CD4-positive, alpha-beta T cell (primary cell): ENCODE measurements at places on chromosomes 4 and X. TPM values are rescaled to one million over a fixed set of nuclear protein-coding genes. Genes with fewer than 3 reads are reported as not detected.

LNX1 gene
- not detected for total RNA-seq

DGKK gene
- total RNA-seq, result not detected

USP17L10 gene
- not detected for total RNA-seq

GAB3 gene
- total RNA-seq, result 3.4 TPM

SMR3A gene
- total RNA-seq, result not detected

NMU gene
- total RNA-seq, result not detected

DNA sequence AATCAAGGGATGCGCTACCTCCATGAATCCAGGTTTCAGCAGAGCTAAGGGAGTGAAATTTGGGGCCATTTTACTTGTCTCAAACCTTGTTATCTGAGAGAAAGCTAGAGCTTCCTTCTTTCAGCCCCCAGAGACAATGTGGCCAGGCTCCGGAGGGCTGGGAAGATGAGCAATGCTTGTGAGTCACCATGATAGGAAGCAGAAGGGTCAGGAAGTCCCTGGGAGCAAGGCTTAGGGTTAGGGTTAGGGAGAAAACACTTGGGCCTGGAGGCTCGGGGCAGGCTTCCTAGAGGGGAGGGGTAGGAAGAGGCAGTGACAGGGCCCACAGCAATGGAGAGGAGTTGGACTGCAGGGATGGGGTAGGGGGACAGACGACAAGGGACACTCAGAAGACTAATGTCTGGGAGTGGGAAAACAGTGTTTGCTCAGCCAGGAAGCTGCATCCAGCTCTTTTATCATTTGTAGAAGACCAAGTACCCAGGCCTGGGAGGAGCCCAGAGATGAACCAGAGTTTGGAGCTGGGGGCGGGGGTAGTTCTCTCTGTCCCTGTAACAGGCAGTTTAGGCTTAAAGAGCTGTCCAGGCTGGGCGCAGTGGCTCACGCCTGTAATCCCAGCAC, 16.4 kb upstream of the PORCN start:
- DNase-seq, result no peak

DNA sequence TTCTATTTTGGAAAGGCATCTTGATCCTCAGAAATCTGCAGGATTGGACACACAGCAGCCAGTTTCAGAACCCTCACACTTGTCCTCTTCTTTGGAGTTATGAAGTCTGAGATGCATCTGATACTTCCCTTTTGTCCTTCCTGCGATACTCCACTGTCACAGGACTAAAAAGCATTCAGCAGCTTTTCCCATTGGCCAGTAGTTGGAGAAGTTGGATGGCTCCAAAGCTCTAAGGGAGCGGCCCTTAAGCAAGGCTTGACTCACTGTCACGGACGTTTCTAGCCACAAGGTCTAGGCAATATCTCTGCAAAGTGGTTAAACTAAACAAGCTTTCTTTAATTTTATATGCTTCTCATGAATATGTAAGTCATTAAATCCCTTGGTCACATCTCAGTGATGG, 417.0 kb downstream of the AFF2 start:
- DNase-seq, result no peak

- DNase-seq, result no peak
Observed at GRCh38 chr4:19030048-19030447, 1008.5 kb upstream of the LCORL start.

DNA sequence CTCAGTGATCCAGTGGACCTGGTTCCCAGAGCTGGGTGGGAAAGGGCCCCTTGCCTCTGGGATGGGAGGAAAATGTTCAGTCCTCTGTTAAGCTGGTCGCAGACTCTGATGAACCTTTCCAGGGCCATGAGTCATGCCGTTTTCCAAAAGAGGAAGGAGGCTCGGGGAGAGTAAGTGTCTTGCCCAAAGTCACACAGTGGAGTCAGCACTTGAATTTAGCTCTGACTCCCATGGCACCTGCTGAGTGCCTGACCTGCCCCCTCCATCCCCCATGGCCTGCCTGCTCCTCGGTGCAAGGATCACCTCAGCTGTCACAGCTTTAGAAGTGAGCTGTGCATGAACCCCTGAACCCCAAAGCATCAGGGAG, 14.0 kb upstream of the KIAA0232 start:
- DNase-seq, result no peak

DNA sequence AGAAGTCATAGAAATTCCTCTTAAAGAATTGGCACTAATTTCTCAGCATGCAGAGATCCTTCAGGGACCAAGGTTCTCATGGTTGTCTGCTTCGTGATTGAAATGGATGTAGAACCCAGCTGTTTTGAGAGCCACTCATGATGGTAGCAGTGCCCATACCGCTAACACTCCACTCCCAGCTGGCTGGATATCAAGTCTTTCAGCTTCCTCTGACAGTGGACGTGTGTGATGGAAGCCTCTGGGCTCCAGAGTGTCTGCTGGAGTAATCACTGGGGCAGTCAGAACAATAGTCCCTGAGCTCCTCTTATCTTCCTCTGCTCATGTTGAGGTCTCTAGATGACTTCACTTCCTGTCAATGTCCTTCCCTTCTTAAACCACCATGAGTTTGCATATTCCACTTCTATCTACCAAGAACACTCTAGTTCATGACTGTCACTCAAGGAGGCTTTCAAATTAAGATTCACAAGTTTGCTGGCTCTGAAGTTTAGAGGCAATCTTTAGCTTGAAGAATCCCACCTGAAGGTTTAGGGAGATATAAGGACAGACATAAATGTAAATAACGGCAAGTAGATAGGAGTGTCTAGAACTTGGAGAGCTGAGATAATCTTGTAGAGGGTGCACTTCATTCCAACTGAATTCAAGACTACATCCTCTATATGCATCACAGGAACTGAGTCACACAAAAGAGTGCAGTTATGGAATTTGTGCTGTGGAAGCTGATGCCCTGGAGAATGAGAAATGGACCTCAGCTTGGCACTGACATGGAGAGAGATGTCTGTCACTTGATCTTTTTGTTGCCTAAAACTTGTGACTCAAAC, 64.5 kb upstream of the WDR1 start:
- peak; percentile 46 for DNase-seq

DNA sequence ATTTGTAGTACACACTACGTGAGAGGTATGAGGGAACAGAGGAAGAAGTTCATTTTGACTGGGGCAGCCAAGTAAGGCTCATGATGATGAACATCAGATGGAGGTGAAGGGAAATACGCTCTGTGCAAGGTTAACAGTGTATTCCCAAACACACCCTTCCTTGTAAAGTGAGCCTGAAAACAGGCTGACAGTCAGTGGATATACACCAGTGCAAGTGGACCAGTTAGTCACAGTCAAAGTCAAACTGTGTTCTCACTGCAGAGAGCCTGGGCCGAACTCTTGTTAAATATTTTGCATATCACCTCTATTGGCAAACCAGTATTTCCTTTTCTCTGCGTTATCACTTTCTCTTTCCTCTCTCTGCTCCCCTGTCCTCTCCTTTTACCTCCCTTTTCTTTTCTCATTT, 23.4 kb upstream of the RHOH start:
- no peak for DNase-seq

DNA sequence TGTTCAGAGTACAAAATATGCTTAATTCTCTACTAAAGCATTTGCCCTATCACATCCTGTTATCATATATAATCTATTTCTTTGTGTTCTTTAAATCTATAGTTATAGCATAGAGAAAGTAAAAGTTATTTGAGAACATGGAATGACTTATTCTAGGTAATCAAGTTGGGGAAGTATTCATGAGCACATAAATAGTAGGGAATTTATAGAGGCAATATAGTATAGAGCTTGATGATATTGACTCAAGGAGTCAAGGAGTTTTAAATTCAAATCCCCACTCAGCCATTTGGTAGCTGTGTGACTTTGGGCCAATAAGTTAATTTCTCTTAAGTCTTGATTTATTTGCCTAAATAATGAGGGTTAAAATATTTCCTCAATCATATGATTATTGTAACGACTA, 37.5 kb downstream of the PPP1R2C start:
- no peak for DNase-seq

DNA sequence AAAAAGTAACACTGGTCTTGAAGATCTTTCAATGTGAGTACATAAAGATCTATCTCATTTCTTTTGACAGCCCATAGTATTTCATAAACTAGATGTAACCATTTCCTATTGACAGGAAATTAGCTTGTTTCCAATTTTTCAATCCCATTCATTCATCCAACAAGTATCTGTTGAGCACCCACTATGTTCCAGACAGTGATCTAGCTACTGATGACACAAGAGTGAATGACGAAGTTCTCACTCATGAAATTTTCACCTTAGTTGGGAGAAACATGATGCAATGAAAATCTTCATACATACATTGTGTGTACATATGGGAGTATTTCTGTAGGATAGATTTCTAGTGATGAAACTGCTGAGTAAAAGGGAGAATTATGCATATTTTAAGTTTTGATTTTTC, 1.7 kb downstream of the CD38 start:
- peak; percentile 40 for DNase-seq

- peak; percentile 5 for DNase-seq
Observed at GRCh38 chr4:56762484-56763250, 58.8 kb downstream of the SPINK2 start.

GRCh38 chr4:77430847-77431246, 174.8 kb upstream of the CXCL13 start:
- DNase-seq, result no peak

- peak; percentile 39 for DNase-seq
Observed at GRCh38 chr4:141348125-141348524, 127.4 kb downstream of the ZNF330 start.

DNA sequence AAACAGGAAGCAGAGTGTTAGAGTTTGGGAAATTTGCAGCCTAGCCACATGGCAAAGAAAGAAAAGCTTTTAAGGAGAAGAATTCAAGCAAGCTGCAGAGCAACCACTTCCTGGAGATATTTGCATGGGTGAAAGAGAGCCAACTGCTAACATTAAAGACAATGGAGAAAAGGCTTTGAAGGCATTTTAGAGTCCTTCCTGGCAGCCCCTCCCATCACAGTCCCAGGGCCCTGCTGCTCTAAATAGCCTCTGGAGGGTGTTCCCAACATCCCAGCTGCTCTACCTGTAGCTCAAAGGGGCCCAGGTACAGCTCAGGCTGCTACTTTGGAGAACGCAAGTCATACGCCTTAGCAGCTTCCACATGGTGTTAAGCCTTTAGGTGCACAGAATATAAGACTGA, 235.9 kb upstream of the FMR1 start:
- DNase-seq, result no peak

GRCh38 chrX:21745756-21746155, 12.2 kb downstream of the SMPX start:
- peak; percentile 42 for DNase-seq

DNA sequence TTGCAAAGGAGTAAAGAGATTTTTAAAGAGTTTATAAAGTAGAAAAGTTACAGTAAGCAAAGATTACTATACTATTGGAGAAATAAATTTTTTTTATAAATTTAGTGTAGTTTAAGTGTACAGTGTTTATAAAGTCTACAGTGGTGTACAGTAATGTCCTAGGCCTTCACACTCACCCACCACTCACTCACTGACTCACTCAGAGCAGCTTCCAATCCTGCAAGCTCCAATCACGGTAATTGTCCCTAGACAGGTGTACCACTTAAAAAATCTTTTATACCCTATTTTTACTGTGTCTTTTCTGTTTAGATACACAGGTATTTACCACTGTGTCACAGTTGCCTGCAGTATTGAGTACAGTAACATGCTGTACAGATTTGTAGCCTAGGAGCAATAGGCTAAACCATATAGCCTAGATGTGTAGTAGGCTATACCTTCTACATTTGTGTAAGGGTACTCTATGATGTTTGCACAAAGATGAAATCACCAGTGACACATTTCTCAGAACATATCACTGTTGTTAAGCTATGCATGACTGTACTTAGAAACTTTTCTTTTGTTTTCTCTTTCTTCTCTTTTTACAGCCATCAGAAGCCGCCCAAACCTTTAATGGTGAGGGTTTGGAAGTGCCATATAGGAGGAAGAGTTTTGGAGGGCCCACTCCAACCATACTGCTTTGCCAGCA, 11.8 kb upstream of the SH3RF1 start:
- no peak for DNase-seq

DNA sequence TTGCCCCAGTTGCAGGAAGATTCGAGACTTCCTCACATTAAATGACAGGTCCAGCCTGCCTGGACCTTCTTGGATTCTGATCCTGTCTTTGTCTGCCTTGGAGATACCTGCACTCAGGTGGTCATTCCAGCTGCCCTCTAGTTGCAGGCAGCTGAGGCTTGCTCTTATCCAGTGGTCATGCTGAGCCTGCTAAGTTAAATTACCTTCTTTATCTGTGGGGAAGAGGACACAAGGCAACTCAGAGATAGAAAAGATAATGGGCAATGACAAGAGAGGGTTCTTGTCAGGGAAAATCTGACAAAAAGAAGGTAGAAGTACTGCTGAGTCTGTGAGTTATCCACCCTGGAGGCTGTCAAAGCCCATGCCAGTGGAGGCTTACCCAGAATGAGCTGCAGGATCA, 401.4 kb downstream of the MID1IP1 start:
- DNase-seq, result no peak

GRCh38 chr4:170242471-170242870, 152.7 kb upstream of the AADAT start:
- DNase-seq, result no peak

DNA sequence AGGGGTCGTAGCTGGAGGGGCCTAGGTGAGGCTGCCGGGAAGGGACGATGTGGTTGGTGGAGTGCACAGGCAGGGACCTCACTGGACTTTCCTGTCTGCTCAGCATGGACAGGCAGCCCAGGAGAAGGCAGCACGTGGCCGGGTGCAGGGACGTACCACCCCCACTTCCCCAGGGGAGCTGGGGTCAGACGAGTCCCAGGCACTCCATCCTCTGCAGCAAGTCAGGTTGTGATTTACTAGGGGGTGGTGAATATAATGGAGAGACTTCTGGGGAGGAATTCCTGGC, 1.5 kb upstream of the CTBP1 start:
- DNase-seq, result no peak
